ENCODE measurements at places on chromosomes 13 and 19.
A peak's percentile ranks its signal among the peaks of the same experiment; 100 is the strongest.

DNA sequence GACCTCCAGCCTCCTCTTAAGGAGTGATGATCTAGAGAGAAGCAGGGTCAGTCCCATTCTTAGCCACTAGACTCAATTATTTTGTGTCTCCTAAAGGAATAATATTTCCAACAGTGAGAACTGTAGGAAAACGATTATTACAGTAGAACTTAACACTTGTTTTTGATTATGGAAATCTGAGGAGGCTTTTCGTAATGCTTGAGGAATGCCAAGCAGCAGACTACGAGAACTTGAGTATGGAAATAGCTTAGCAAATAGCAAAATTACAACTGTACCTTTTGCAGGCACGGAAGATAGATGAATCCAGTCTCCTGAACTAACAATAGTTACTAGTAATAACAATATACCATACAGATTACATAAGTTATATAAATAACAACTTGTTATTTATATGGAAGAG, 12.2 kb downstream of the BRD4 start:
- DNase-seq, result peak; percentile 83

- DNase-seq, result no peak
These were observed 17.5 kb downstream of the CEACAM3 start for GRCh38 chr19:41813911-41814310.

DNA sequence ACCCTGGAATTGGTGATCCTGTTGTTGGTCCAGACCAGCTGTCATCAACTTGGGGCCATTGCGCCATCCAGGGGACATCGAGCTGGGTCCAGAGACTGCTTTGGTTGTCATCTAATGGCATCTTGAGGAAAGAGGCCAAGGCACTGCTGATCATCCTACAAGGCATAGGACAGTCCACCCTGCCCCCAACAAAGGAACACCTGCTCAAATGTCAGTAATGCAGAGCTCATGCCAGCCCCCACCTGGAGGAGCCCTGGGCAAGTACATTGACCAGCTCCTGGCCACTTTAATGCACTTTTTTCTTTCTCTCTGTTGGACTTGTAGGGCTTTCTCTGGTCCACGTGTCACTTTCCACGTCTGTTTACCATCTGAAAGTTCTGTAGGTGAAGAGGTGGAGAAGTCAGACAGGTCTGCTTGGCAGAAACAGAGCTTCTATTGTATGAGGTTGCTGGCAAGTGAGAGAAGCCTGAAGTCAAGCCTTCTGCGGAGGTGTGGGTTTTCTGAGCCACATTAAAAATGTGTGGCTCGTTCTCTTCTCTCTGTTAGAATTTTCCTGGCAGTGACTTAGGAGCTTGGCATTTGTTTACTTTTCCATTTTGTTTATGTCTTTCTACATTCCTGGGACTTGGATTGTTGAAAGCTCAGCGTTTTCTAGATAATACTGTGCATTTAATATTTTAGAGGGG, 124.0 kb upstream of the RNF113B start:
- DNase-seq, result peak; percentile 33

DNA sequence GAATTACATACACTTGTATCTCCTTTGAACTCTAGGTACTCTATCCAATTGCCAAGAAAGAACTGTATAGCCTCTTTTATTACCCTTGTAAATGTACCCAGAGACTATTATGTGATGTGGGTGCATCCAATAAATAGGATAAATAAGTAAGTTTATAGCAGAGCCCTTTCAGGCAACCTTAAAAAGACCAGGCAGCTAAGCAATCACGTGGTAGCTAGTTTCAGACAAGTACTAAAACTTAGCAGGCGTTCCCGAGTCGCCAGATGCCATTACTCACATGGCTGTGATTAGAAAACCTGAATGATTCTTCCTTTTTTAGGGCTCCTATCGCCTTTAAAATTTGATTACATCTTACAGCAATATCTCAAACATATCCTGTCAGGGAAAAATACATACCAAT, 1303.0 kb downstream of the EFNB2 start:
- peak; percentile 22 for DNase-seq

GRCh38 chr13:39685652-39686051, 30.2 kb downstream of the COG6 start:
- no peak for DNase-seq

GRCh38 chr13:57346786-57347185, 179.8 kb downstream of the PRR20E start:
- no peak for DNase-seq

- DNase-seq, result no peak
These were observed 894.9 kb upstream of the SLC10A2 start for GRCh38 chr13:103961129-103961528.

GRCh38 chr13:70568571-70568970, 460.3 kb upstream of the KLHL1 start:
- peak; percentile 6 for DNase-seq

DNA sequence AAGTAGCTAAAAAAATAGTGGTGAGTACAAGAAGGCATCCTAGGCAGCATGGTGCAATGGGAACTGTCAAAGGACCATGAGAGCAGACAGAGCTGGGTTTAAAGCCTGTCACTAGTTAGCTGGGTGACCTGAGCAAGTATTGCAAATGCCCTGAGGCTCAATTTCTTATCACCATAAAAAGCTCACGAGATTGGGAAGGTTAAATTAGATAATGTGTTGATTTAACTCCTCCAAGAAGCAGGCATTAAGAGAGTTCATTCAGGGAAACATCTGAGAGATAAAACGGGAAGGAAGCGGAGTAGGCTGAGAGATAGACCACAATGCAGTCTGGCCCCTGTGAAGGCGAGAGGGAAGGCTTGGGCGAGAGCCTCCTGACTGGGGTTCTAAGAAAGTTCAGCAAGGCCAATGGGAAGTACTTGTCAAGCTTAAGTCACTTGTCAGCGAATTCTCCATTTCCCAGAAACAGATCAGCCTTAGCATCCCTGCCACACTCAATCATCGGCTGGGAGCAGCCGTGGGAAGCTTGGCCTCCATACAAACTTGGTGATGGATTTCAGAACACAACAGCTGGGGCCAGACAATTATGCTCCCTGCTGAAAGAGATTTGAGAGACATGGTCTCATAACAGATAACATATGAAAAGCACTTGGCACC, 105.5 kb downstream of the POU4F1 start:
- DNase-seq, result no peak
